Caco-2 (cell line): ENCODE measurements at places on chromosomes 7 and 10. TPM values are rescaled to one million over a fixed set of nuclear protein-coding genes. Genes with fewer than 3 reads are reported as not detected.

The CADPS2 gene
- total RNA-seq = 2.7 and 3.6 TPM in 2 replicates

The ASB15 gene
- not detected in 2 replicates for total RNA-seq

The EZH2 gene
- total RNA-seq = 55.7 and 63.7 TPM in 2 replicates

The KNDC1 gene
- 1.5 and 3.2 TPM in 2 replicates for total RNA-seq

The PPP1R3A gene
- total RNA-seq = not detected in 2 replicates

The GIMAP1 gene
- not detected in 2 replicates for total RNA-seq

The TMEM229A gene
- total RNA-seq = 0.50 and 0.88 TPM in 2 replicates
